ENCODE measurements at places on chromosomes 1 and 21.

DNA sequence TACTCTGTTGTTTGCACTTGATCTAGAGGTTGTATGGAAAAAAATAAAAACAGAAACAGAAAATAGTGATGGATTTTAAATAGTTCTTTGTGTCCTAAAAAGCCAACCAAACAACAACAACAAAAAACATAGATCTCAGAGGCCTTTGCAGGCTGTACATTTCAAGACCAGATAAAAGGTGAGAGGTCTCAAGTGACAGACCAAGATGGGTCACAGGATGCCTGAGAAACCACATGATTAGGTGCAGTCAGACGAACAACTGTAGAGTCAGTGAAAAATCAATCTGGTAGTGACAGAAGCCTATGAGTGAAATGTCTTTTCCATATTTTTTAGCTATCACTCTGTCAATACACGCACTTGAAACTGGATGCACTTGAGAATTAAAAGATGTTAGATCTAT lies 193.5 kb upstream of the SAMSN1 start:
- no peak for DNase-seq

DNA sequence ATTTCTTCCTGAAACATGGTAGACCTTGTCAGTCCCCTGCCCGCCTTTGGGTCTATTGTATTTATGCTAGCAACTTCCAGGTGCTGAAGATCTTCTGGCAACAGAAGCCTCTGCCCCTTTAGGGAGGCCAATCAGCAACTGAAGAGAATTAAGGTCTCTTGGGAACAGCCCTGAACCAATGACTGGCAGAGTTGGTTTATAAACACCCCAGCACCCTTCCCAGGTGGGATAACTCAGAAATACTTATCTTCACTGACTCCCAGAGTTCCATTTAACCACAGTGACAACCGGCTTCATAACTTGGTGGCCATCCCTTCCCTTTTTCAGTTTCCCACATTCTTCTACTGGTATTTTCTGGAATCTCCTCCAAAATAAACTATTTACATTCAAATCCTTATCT lies 27.2 kb upstream of the TMCO1 start:
- no peak for DNase-seq

DNA sequence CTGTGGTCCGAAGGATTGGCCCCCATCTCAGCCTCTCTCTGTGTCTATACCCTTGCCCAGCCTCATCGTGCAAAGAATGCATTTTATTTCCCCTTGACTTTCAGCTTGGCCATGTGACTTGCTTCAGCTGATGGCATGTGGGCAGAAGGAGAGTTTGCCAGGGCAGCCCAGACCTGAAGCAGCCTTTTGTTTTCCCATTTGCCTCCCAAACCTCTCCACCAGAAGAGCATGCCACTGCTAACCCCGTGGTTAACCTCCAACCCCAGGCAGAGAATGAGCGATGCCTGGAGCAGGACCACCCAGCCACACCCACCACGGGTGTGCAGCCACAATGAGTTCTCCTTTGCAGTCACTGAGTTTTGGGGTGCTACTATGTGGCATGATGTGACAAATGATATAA lies 136.4 kb downstream of the SETD4 start:
- no peak for DNase-seq

GRCh38 chr1:56002231-56002630 lies 577.1 kb downstream of the PLPP3 start:
- DNase-seq, result no peak

DNA sequence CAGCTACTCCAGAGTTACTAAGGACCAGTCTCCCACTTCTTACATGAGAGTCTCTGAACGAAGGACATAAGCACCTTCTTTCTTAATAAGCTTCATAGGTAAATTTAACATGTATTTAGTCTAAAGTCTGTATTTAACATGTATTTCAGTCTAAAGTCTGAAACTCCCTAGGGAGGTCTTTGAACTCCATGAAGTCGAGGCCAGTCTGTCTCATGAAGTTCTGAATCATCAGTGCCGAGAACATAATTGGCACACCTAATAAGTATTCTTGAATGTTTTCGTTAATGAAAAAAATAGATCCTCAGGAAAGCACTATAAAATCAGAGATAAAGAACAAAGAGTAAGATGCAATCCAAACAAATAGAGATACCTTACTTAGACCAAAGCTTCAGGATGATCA lies 945.5 kb downstream of the TTLL7 start:
- DNase-seq, result no peak

GRCh38 chr1:47562799-47563198 lies 125.0 kb downstream of the FOXD2 start:
- no peak for DNase-seq

DNA sequence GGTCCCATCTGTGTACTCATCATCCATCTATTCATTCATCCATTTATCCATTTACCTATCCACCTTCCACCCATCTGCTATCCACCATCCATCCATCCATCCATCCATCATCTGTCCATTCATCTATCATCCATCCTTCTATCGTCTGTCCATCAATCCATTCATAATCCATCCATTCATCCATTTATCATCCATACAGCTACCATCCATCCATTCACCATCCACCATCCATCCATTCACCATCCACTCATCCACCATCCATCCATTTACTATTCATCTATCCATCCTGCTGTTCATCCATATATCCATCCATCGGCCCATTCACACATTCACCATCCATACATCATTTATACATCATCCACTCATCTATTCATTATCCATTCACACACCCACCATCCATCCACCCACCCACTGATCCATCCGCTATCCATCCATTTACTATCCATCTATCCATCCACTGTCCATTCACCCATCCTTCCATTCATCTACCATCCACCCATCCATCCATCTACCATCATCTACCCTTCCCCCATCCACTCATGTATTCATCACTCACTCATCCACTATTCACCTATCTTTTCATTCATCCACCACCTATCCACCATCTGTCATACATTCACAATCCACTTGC lies 96.4 kb downstream of the TRIM11 start:
- no peak for DNase-seq

DNA sequence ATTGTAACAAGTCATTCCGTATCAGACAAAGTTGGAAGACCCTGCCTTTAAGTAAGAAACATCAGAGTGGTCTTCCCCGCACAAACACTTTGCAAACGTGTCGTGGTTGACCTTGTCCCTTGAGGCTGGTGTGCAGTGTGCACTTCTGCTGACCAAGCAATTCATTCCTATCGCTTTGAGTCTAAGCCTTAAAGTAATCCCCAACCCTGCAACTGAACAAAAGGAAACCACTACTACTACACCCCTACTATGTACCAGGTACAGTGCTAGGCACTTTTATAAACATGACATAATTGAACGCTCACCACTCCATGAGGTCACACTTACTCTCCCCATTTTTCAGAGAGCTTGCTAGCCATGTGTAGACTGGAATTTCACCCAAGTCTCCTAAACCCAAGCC lies 10.6 kb downstream of the ITPKB start:
- no peak for DNase-seq

- no peak for DNase-seq
Observed at GRCh38 chr1:110040548-110040947, 6.1 kb downstream of the STRIP1 start.
